AG04450 (cell line): ENCODE measurements at places on chromosomes 4 and X.
A peak's percentile ranks its signal among the peaks of the same experiment; 100 is the strongest.

- DNase-seq = no peak
Observed at GRCh38 chr4:12123707-12124106, 695.0 kb upstream of the HS3ST1 start.

DNA sequence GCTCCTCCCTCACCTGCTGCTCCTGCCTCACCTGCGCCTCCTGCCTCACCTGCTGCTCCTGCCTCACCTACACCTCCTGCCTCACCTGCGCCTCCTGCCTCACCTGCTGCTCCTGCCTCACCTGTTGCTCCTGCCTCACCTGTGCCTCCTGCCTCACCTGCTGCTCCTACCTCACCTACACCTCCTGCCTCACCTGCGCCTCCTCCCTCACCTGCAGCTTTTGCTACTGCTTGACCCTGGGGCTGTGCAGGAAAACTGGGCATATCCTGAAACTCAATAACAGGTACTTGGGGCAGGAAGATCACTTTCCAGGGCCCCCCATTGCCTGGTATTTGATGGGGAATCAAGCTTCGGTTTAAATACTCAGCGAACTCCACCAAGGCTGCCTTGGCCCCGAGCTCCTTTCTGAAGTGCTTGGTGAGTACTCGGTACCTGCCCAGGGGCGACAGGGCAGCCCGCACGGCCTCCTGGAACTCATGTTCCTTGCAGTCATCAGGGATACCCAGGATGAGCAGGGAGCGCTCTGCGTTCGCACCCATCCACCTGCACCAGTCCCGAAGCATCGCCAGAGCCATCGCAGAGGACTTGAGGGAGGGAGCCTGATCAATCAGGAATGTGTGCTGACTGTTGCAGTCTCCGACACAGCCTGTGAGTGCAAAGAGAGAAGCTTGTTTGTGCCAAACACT, 2.7 kb downstream of the PNMA6E start:
- no peak for DNase-seq

DNA sequence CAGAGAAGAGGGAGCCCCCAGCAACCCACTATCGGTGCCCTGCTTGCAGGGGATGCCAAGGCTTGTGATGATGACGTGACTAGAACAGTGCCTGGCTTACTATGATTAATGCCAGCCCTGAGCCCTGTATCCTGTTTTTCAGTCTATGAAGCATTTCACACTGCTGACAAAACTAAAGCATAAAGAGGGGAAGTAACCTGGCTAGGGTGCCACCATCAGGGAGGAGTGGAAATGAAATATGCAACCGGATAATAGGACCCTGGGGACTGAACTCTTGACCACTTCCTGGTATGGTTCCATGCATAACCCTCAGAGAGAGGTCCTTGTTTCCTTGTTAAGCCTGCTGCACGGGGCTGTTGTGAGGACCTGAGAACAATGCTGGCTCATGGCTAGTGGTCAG, 50.3 kb downstream of the MED28 start:
- DNase-seq = no peak

- peak; percentile 34 for DNase-seq
Observed at GRCh38 chr4:112550728-112551127, 34.7 kb upstream of the NEUROG2 start.

GRCh38 chr4:725391-726234, 20.0 kb downstream of the PCGF3 start:
- DNase-seq = no peak

DNA sequence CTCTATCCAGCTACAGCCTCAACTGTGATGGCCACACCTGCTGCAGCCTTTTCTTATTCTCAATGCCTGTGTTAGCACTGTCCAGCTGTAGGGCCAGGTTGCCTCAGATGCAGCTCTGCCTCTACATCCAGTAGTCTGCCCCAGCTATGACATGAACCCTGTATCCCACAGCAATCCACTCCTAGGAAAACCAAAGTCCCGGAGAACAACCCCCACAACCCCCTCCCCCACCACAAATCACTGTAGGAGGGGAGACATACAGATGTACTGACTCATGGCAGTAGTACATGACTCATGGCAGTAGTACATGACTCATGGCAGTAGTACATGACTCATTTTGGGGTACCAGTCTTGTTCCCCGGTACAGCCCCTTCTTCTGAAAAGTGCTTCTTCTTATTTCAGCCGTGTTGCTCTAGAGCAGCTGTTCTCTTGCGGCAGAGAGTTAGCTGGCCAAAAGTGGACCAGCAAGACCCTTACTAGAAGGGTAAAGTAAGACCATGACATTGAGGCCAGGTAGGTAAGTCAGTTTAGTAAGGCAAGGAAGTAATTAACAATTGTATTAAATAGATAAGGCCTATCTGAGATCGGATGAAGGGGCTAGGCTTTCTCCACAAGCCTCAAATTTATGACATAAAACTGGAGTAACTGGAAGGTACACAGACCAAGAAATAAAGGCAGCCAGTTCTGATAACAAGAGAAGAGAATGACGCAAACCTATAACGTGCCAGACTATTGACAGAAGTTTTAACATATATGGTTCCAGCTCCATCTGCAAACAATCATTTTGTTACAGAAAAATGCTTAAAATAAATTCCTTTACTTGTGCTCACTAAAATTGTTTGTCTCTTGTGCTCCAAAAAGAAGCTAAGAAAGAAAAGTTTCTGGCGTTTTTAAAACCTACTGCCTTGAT, 221.4 kb downstream of the TACR3 start:
- DNase-seq = no peak

- DNase-seq = no peak
Observed at GRCh38 chrX:109294097-109294814, 187.6 kb downstream of the GUCY2F start.

GRCh38 chr4:175833574-175834311, 21.7 kb upstream of the GPM6A start:
- DNase-seq = no peak

DNA sequence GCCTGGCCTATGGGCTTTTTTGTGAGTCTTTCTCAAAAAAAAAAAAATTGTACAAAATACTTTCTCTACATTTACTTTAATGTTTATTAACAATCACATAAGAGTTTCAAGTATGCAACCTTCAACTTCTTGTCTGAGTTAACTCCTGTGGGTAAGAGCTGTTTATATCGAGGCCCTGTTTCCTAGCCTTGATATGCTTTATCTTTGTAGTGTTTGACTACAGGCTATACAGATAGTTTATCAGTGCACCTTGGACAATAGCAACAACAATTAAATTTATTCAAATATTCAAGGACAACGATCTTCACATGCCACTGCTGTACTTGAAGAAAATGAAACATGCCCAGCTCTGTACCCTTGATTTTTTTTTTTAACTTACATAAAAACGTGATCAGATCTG, 178.4 kb downstream of the ARHGAP10 start:
- DNase-seq = no peak

GRCh38 chr4:24453951-24454350, 130.4 kb downstream of the DHX15 start:
- DNase-seq = no peak

- no peak for DNase-seq
Observed at GRCh38 chrX:100487795-100488194, 77.7 kb upstream of the PCDH19 start.

- no peak for DNase-seq
Observed at GRCh38 chr4:98399915-98400314, 138.7 kb downstream of the RAP1GDS1 start.

GRCh38 chr4:121998024-121998423, 46.2 kb upstream of the TRPC3 start:
- DNase-seq = no peak

DNA sequence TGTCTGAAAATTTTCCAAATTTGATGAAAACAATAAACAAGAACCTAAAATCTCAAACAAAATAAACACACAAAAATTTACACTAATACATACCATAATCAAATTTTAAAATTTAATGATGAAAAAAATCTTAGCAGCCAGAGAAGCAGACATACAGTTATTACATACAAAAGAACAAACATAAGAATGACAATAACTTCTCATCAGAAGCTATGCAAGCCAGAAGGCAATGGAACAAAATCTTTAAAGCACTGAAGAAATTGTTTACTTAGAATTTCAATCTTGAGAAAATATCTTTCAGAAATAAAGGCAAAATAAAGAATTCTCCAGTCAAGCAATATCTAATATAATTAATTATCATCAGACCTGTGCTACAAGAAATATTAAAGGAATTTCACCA, 121.3 kb downstream of the IDS start:
- no peak for DNase-seq

DNA sequence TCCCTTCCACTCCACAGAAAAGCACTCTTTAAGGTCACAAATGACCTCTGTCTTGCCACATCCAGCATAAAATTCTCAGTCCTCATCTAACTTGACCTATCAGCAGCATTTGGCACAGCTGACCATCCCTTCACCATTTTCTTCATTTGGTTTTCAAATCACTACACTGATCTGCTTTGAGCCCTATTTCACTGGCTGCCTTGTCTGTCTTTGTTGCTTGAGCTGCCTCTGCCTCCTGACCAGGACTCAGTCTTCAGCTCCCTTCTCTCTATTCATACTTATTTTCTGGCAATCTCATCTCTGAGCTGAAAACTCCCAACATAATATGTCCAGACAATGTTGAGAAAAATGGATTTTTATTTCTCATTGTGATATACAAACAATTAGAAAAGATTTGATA, 27.7 kb upstream of the PDE5A start:
- DNase-seq = no peak

GRCh38 chr4:74415602-74416300, 29.2 kb upstream of the AREG start:
- no peak for DNase-seq

GRCh38 chr4:476501-476900, 22.5 kb downstream of the ZNF721 start:
- no peak for DNase-seq

DNA sequence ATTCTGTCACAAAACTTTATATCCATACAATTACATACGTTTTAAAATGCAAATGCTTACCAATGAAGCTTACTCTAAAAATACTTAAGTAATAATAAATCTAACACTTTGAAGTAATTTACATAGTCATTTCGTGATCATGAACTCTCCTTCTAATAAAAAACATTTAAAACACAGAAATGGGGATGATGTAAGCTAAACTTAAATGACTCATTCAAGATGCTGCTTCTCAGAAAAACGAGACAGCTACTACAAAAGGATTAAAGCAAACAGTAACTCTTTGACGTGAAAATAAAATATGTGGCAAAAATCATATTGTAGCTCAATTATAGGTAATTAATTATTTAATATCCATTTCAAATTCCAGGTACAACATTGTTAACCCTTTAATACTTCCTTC, 148.7 kb downstream of the FGF16 start:
- DNase-seq = no peak

- DNase-seq = no peak
Observed at GRCh38 chrX:117977526-117977925, 139.1 kb downstream of the KLHL13 start.
